Astrocyte of the cerebellum (primary cell): ENCODE measurements at places on chromosomes 1 and 21.

DNA sequence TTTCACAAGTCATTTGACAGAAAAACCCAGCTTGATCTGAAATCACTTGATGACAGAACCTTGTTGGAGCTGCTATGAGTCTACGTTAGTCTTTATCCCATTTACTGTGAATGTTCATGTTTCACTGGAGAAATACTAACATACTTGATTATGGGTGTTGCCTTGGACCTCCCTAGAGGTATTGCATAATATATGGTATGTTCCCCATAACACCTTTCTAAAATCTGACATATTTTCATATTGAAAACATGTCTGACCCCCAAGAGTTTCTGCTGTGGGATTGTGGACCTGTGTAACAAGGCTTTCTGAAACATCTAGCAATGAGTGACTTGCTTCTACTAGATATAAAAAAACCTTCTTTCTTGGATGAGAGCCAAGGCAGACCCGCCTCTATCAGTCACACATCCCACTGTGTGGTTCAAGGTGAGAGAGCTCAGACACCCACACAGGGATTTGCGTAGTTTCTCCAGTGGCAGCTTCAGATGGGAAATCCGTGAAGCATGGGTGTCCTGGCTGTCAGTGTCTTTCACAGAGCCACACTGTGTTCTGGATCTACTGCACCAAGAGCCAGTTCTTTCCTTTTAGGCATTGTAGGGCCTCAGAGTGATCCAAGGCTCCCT, 4.6 kb downstream of the NENF start:
- DNase-seq = no peak

DNA sequence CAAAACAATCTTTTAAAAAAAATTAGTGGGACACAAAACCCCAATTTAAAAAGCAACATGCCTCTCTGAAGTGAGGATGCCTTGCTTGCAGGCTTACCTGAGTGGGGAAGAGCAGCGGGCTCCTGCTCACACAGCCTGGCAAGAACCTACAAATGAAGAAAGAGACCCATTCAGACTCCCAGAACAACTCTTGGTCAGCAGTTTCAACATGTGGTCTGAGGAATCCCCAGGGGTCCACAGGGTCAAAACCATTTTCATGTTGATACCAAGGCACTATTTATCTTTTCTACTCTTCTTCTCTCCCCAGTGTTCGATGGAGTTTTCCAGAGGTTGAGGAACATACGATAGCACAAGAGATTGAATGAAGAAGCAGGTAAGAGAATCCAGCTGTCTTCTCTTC, 55.9 kb downstream of the SIPA1L2 start:
- DNase-seq = no peak

- DNase-seq = no peak
Observed at GRCh38 chr1:51541313-51542050, 22.4 kb upstream of the EPS15 start.

DNA sequence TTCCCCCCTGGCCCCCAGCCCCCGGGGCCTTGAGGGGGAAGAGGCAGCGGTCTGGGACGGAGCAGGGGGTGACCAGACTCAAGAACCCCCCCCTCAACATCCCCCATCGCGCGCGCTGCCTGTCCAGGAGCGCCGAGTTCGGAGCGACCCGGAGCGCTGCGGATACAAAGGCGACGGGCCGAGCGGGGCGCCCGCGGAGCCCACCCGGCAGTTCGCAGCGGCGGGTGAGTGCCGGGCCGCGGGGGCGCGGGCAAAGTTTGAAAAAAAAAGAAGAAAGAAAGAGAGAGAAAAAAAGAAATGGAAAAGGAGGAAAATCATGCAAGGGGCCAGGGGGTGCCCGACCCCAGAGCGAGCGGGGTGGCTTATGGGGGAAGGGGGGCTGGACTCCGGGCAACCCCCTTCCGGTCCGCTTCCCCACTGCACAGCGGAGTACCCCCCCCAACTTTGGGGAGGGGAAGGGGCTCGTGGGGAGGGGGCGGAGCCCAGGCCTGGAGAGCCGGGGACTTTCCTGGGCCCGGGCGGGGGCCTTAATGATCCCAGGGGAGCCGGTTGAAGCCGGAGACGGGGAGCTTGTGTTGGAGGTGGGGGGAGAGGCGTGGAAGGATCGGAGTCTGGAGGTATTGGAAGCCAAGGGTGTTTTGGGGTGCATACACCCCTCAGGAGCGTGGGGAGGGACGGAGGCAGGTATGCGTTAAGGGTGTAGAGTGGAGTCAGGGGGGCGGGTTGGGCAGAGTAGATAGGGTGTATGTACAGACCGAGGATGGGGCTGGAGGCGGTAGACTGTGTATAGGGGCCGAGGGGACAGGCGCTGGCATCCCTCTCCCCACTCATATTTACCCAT, 502 bp downstream of the VANGL2 start:
- DNase-seq = no peak

- DNase-seq = no peak
Observed at GRCh38 chr1:3456449-3456963, 2.0 kb downstream of the ARHGEF16 start.

DNA sequence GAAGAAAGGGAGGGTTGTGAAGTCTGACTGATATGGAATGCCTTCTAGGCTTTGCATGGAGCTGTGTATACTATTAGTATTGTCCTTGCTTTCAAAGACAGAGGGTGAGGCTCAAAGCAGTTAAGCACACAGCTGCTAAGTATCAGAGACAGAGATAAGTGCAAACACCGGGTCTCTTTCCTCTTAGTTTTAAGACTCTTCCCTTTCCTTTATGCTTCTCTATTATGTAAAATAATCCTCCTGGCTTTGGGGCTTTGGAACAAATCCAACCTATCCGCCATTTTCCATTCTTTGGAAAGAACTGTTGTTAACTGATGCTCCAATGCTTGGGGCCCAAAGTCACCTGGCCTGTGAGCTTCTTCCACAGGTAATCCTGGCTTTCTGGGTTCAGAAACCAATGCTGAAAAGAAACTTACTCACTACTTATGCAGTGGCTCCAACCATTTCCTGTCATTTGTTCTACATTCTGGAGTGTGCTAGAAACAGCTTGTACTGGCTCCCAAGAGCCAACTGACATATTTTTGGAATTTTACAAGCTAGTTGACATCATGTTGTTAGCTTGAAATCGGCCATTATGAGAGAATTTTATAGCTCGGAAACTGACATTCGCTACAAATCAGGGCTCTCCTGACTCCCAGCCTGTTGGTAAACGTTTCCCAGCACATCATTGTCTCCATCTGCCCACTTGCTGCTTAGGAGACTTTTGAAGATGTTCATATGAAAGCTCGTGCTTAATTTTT, 67.5 kb downstream of the DNTTIP2 start:
- DNase-seq = no peak

- no peak for DNase-seq
Observed at GRCh38 chr1:4175566-4176405, 275.7 kb upstream of the C1orf174 start.

DNA sequence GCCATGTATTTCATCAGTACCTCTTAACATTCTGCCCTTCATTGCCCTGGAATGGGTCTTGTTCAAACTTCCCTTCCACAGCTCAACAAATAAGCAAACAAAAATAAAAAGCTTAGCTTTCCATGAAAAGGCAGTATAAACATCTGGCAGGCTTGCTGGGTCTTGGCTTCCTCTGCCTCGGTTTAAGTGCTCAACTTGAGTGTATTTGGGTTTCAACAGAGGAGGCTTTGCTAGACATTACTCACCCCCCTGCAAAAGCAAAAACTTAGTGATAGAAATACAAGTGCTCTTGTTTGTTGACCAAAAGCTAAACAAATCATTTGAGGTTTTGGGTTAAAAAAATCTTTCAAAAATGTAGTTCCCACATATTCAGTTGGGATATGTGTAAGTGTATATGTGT, 518.5 kb downstream of the PLPP3 start:
- no peak for DNase-seq

GRCh38 chr1:217354895-217355294, 276.0 kb downstream of the GPATCH2 start:
- no peak for DNase-seq

- DNase-seq = no peak
Observed at GRCh38 chr1:119637710-119638109, 10.4 kb downstream of the ZNF697 start.

GRCh38 chr1:8671306-8671917, 146.0 kb downstream of the RERE start:
- DNase-seq = peak; percentile 57

DNA sequence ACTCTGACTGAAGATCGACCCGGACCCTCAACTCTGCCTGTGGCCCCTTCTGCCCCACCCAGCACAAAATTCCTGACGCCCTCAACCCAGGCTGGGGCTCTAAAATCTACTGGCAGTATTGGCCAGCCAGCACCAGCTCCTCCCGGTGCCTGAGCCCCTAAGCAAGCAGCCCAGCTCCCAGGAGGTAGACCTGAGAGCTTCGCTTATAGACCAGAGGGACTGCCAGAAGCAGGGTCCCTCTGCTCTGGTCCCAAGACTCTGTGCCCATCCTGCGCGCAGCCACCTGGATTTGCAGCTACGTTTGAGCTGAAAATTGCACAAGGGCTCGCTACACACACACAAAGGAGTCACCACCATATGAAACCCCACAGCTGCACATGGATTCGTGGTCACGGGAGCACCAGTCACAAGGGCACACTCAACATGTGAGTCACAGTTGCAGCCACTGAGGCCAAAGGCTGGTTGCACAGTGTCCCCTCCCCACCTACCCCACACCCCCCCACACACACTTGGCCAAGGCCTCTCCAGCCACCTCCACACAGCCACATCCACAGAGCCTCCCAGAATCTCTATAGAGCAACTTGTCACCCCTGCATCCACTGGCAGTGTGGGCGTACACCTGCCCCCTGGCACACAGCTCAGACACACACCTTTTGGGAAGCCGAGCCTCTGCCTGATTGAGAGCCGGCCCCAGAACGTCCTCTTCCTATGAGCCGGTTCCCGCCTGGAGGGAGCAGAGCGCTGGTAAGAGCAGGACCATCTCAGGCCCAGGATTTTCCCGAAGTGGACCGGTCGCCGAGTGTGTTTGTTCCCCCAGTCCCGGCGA, 1.1 kb upstream of the DMBX1 start:
- DNase-seq = no peak

DNA sequence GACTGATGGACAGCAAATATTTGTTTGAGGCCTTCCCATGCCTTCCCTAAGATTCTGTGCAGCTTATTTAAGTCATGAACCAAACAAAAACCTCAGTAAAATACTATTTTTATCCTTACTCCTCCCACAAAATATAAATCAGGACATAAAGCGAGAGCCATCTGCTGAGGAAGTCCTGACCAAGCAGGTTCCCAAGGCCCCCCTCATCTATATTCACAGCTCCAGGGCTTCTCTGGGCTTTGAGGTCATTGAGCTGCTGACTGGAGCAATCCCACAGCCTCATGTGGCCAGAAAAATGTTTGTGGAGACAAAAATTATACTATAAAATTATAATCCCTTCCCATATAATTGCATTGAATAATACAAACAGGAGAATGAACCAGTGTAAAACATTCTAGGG, 846.2 kb downstream of the ADGRL2 start:
- no peak for DNase-seq

DNA sequence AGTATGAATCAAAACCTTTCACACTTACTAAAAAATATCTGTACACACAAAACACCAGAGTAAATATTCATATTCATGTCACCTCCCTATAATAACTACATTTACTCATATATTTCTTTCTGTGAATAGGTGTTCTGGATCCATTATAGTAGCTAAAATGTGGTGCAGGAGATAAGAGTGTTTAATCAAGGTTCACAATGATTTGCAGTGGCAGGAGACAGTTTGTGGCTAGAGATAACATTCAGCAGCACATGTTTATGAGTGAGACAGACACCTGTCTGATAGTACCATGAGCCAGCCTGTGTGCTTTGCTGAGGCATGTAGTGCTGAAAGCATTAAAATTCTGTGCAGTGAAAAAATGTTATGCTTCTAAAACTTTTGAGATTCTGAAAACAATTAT, 410.3 kb downstream of the SRGAP2C start:
- DNase-seq = no peak

DNA sequence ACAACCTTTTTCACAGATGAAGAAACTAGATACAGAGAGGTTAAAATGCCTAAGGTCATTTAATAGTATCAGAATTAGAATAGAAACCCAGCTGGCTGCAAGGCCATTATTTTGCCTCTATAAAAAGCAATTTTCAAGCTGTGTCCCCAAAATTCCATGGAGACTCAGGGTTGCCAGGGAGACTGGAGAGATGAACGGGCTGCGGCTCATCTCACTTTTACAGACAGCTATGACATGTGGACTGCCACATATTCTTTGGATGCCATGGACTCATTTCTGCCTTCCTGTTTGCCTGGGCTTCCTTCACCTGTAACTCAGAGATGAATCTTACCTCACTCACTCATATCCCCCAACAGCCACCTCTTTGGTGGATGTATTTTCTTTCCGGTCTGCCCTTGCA, 17.0 kb downstream of the TOR1AIP2 start:
- DNase-seq = no peak

- DNase-seq = no peak
Observed at GRCh38 chr1:218783916-218784315, 389.8 kb upstream of the LYPLAL1 start.

DNA sequence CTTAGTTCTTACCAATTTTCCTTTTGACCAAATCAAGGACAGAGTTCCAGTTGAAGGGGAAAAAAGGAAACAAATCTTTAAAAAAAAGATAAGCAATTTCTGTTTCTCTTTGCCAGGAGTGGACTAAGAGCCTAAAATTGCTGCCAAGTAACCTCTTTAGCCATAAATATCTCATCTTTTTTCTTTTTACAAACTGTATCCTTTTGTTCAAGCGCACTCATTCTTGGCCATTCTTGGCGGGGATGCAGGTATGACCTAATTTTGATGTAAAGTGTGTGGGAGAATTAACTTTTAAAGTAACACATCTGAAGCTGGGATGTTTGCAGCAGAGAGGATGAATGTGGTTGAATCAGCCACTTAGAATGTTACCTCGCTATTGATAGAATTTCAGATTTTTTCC, 13.4 kb upstream of the KIF1B start:
- DNase-seq = peak; percentile 86

GRCh38 chr1:227790868-227791267, 24.6 kb upstream of the PRSS38 start:
- no peak for DNase-seq

DNA sequence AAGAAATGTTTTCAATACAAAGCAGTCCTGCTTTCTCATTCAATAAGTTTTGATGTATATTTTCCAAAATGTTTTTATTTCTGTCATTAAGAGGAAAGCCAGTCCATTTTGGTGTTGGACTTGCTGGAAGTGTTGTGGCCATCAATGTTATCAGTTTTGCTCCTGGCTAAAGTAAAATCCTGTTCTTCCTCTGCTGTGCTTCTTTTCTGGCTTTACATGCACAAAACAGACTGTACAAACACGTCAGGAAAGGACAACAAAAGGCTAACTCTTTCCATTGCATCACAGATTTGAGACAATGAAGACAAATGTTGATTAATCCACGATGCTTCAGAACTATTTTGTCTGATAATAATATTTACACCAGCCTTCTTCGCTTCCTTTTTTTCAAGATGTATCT, 735.4 kb downstream of the LTN1 start:
- no peak for DNase-seq
